ENCODE measurements at places on chromosomes 7 and 10. TPM values are rescaled to one million over a fixed set of nuclear protein-coding genes. Genes with fewer than 3 reads are reported as not detected.

- DNase-seq = peak; percentile 19
Observed at GRCh38 chr7:44309271-44310091, 15.9 kb downstream of the CAMK2B start.

GRCh38 chr10:43077421-43078171, 727 bp downstream of the RET start:
- DNase-seq = no peak

- no peak for DNase-seq
Observed at GRCh38 chr7:158971214-158971613, 114.9 kb downstream of the DYNC2I1 start.

- no peak for DNase-seq
Observed at GRCh38 chr10:4354382-4354812, 471.6 kb upstream of the AKR1E2 start.

The ICA1 gene
- 23.8 TPM for total RNA-seq

GRCh38 chr10:22442468-22442867, 97.2 kb downstream of the SPAG6 start:
- DNase-seq = no peak

The SLC16A9 gene
- not detected for total RNA-seq

GRCh38 chr7:151694828-151695580, 175.3 kb upstream of the RHEB start:
- no peak for DNase-seq

The TAS2R4 gene
- total RNA-seq = 0.85 TPM

The CALHM3 gene
- not detected for total RNA-seq

- DNase-seq = no peak
Observed at GRCh38 chr10:57102236-57102635, 741.2 kb upstream of the ZWINT start.

The ARHGEF5 gene
- total RNA-seq = 0.66 TPM

GRCh38 chr7:88259656-88260380, 40.0 kb upstream of the SRI start:
- DNase-seq = no peak
